Astrocyte of the hippocampus (primary cell): ENCODE measurements at places on chromosomes 6 and 20.
A peak's percentile ranks its signal among the peaks of the same experiment; 100 is the strongest.

GRCh38 chr6:99369533-99369932 lies 20.1 kb upstream of the FAXC start:
- DNase-seq = no peak

DNA sequence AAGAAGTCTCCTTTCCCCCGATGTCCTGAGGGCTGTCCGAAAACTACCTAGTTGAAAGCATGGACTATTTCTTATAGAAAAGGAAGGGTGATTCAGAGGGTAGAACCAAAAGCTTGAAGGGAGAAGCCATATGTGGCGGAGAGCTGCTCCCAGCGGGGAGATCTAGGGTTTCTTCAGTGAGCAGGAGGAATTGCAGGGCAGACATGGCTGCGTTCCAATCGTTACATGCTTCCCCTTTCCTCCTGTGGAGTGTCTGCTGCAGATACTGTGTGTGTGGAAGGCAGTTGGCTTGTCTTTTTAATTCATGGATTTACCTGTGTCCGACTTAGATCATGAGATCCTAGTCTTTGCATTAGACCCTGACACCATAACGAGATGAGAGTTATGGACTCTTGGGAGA lies 799.5 kb downstream of the QKI start:
- no peak for DNase-seq

DNA sequence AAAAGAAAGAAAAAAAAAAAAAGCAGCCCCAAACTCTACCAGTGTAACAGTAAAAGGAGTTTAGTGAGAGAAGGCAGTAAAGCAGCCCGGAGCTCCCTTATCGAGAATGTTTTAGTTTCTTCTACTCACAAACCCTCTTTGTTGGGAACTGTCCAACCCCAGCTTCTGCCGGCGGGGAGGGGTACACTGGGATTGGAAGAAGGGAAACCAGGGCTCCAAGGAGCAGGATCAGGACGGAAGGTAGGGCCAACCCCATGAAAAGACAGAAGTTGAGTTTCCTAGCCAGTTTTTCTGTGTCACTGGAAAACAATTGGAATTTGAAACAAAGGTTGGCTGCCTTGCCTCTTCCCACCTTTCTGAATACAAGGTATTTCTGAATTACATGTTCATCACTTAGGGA lies 66.0 kb downstream of the KIZ start:
- peak; percentile 45 for DNase-seq

DNA sequence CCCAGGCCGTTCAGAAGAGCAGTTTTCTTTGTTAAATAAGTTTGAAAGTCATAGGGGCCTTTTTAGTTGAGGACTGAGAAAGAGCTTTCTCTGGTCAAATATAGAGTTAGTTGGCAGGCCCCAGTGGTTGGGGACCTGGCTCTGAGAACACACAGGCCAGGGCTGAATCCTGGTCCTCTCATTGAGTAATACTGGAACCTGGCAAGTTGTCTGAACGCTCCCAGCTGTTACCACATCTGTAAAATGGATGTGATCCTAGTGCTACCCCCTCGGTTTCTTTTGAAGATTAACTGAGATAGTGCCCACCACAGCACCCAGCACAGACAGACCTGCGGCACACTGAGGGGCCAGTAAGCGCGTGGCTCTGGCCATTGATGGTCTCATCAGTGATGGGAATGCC lies 215.5 kb downstream of the ZDHHC14 start:
- DNase-seq = no peak

GRCh38 chr6:8335896-8336295 lies 99.4 kb downstream of the SLC35B3 start:
- DNase-seq = no peak

DNA sequence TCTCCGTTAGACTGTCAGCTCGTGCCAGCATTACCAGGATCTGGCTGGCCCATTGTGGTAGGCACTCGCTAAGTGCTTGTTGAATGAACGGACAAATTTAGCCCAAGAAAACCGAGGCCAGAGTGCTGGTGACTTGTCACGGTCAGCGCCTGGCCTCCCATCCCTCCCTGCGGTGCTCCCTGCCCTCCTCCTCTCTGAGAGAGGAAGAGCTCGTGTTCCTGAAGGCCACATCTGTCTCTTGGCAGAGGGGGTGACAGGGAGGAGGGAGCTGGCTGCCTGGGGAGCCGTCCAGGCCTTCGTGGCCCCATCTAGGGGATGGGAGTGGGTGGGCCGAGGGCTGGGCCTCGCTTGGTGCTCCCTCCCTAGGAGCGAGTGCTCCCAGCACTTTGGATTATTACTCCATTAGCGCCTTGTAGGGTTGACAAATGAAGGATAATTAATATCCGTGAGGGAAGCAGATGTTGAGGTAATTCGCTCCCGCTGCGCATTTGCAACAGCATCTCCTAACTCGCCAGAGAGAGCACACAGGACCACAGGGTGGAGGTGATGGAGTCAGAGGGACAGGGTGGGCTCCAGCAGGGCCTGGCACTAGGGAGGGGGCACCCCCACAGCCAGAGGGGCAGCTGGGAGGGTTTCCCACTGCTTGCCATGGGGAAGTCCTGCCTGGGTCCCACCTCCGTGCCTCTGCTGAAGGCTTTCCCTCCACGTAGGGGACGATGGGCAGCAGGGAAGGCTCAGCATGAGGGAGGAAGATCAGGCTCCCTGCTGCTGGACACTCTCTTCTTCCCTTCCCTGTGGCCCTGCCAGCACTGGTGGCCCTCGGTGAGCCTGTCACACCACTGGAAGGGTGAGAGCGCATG lies 37.0 kb downstream of the VSTM2L start:
- no peak for DNase-seq

DNA sequence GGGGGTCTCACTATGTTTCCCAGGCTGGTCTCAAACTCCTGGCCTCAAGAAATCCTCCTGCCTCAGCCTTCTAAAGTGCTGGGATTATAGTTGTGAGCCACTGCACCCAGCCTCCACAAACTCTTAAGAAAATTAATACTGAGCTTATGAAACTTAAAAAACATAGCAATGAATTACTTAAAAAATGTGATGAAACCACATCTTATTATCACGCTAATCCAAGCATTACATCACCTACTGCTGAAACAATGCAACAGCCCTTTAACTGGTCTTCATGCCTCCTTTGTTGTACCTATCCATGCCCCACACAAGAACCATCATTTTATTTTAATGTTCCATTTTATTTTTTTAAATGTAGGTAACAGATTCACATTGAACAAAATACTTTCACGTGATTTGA lies 24.9 kb downstream of the SESN1 start:
- DNase-seq = no peak

DNA sequence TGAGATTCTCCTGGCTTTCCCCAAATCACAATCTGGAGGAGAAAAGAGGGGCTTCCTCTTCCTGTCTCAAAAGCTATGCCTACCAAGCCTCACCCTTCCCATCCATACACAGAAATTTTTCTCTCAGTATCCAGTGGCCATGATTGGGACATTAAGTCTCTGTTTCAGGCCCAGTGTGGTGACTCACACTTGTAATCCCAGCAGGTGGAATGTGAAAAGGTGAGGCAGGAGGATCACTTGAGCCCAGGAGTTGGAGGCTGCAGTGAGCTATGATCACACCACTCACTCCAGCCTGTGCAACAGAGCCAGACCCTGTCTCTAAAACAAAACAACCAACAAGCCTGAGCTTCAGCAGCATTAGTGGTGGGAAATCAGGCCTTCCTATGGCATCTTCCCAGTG lies 210.0 kb downstream of the OGFRL1 start:
- DNase-seq = no peak

DNA sequence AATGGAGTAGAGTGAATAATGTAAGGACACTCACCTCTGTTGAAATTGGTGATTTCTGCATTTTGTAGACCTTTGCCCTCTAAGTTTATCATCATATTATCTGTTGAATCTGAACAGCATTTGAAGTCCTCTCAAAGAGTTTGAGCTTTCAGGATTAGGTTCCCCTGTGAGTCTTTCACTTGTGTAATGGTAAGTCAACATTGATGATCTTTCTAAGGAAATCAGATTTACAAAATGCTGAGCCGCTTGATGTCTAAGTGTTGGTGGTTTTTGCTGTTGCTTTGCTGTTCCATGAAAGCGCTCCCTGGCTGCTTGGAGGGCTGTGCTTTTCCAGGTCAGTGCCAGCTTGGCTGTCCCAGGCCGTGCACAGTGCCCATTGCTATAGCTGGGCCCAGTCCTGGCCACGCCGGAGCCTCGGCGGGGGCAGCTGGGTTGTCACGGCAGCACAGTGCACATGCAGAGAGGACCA lies 33.8 kb upstream of the KIF25 start:
- DNase-seq = no peak

- DNase-seq = no peak
Measured at GRCh38 chr20:48148916-48149672, 363.8 kb upstream of the SULF2 start.

DNA sequence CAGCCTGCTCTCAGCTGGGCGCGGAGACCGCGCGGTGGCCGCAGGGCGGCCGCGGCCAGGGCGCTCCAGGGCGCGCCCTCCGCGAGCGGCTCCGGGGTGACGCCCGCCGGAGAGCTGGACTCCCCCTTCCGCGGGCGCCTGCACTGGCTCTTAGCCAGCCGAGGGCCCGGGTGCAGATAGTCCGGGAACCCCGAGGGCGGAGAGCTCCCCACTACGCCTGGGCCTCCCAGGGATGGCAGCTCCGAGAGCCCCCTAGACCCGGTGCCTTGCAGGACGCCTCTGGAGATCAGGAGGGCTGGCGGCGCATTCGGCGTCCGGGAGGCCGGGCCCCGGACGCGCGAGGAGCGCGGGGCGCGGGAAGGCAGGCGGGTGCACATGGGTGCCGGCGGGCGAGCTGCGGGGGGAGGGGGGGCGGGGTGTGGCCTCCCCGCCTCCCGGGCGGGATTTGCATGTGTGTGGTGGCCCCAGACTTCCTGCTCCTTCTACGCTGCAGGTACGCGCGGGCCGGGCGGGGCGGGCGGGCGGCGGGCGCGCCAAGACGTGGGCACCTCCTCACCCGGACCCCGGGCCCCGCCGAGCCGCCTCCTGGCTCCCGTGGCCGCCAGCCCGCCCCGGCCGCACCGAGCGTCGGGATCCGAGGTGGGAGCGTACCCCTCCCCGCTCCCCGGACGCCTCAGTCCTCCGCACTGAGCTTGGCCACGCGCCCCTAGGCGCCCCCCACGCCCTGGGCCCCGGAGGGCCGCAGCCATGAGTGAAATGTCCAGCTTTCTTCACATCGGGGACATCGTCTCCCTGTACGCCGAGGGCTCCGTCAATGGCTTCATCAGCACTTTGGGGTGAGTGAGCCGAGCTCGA lies at the start of gene ITPR3:
ITPR3 (plus strand) TSS at position 467 of the 855 bp plus-strand sequence; CDS start at position 748, 281 bp downstream.
- DNase-seq = peak; percentile 61

DNA sequence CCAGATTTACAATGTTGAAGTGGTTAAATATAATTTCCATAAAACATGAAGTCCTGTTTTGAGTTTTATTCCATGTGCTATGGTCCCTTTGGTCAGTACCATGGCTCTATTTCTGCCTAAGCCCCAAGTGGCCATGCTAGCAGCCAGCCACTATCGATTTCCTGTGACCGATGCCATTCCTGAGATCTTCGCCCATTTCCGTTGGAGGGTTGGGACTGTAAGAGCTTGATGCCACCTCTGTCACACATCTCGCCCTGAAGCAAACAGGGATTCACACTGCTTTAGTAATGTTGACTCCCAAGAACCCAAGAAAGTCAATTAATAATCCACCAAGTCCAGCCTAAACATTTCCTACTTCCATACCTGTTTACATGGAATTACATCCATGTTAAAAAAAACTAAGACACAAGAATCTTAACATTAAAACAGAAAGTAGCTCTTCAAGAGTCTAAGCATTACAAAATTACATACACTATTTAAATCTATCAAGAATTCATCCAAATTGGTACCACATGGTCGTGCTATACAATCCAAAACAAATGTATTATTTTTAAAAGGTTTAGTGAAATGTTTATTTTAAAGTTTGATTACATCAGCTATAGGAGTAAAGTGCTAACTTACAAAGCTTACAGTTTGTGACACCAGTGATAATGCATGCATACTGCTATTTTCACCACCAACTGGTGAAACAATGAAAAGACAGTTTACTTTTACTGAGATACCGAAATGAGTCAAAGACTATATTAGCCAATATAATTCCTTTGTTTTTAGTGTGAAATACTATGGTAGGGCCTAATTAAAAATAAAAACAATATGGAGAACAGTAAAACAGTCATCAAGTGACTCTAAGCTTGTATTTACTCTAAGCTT lies 2.5 kb downstream of the RBM39 start:
- DNase-seq = peak; percentile 32

DNA sequence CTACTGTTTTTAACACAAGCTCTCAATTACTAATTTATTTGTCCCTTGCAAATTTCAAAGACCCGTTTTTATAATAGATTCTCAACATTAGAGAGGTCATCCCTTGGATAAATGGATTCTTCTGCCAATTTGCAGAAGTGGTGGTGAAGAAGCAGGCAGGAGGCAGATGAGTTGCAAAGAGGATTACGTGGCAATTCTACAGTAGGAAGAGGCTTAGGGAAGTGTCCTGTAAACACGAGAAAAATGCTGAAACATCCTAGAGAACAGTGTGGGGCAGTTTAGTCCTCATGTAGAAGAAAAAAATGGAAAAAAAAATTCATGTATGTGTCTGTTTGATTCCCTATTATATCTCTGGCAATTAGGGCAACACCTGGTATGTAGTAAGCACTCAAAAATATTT lies 87.6 kb downstream of the BMP2 start:
- DNase-seq = no peak

DNA sequence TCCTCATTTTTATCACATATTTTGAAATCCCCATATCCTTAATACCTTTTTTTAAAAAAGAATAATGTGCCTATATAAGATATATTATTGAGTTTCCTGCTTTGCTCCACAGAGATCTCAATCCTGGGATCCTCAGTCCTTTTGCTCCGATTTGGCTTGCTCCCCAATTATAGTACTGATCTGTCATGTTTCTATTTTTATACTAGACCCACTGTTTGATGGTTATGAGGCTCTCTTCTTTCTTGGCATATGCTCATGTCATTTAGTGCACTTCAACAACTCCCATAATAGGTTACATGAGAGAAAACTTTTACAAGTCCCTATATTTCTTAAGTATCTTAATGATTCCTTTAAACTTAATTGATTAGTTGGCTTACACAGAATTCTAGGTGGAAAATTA lies 958.5 kb upstream of the EPHA7 start:
- DNase-seq = no peak

DNA sequence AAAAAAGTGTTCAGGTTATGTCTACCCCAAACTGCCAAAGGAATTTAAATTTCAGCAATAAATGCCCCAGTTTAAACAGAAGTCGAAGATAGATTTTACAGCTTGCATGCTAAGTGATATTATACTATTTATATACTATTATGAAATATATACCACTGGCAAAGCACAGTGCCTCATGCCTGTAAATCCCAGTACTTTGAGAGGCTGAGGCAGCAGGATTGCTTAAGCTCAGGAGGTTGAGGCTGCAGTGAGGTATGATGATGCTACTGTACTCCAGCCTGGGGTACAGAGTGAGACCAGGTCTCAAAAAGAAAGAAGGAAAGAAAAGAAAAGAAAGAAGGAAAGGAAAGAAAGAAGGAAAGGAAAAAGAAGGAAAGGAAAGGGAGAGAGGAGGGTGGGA lies 102.1 kb downstream of the MTFR2 start:
- DNase-seq = no peak

GRCh38 chr6:142764311-142764710 lies 180.7 kb downstream of the HIVEP2 start:
- no peak for DNase-seq

GRCh38 chr6:56752534-56752933 lies 109.8 kb upstream of the DST start:
- DNase-seq = no peak

- peak; percentile 52 for DNase-seq
Measured at GRCh38 chr6:110878751-110879522, 4.4 kb downstream of the AMD1 start.
